LHCN-M2 (cell line): ENCODE measurements at places on chromosomes 12 and 14.
A peak's percentile ranks its signal among the peaks of the same experiment; 100 is the strongest.

DNA sequence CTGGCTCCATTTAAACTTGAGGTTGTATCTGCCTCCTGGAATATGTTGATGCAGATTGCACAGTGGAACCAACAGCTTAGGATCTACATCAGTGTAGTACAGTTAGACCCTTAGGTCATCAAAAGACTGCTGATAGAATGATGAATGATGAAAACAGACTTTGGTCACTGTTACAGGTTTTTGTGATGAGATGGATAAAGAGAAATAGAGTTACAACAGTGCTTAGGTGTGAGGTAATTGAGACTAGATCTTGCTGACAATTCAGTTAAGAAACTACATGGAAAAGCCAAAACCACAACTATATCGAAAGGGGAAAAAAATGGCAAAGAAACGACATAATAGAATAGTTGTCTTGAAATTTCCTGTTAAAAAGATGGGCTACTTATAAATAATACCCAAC lies 145.7 kb upstream of the LMNTD1 start:
- peak; percentile 10 for DNase-seq

DNA sequence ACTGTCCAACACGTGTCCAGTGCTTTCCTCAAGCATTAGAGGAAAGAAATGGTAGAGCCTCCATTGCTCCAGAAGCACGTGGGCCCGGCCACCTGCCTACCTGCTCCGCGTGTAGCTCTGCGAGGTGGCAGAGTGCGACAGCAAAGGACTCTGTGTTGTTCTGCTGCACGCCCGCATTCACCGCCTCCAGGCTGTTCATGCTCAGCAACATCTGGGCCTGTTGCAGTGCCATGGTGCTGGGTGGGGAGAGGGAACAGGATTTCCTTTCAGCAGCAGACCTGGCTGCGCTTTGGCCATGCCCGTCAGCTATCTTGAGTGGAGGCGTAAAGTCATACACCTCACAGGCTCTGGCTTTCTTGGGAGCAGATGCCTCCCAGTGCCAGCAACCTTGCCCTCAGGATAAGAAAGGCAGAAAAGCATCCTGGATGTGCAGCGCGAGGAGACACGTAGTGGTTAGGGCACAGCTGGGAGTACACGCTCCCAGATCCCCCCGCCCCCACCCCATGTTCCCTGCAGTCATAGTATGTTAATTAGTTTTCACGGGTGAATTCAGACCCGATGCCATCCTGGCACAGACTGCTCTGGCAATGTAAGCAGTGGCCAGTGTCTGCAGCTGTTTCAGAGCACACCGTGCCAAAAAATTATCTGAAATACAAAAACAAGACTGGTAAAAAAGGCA lies 25.1 kb downstream of the ANAPC5 start:
- DNase-seq = no peak

DNA sequence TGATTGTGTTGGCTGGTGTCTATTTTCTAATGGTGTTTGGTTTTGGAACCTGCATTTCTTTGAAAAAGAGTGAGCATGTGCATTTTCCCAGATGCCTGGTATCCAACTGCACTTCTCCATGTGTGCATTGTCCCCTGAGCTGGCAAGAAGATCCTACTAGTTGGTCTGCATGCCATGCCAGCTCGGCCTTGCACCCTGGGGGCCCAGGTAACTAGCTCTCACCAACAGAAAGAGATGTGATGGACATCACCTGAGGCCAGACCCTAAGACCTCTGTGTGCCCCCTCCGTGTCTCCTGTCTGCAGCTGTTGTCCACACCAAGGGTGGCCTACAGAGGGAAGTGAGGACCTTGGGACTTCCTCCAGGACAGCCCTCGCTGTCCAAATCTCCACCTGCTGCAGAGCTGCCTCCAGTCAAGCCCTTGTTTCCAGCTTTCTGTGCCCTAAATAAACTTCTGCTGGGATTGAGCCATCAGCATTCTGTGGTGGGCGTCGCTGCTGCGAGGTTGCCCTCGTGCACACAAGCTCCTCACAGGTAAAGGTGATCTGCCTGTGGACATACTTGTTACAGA lies 30.1 kb upstream of the GPR132 start:
- DNase-seq = no peak

DNA sequence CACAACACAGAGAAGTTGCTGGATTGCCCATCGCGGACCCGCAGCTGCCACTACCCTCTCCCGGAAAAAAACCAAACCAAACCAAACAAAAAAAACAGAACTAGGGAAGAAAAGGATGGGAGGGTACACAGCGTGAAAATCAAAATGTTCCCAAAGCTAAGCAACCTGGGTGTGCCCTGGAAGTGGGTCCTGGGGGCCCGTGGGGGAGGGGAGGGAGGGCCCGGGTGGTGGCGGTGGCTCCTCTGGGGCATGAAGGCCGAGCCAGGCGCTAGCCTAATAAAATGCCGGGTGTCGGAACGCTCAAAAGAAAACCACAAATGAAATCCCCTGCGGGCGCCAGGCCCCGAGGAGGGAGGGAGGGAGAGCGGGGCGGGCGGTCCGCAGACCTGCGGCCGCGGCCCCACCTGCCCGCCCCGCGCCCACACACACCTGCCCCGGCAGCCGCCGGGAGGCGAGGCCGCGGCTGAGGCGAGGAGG lies 787 bp downstream of the HECTD4 start:
- no peak for DNase-seq

DNA sequence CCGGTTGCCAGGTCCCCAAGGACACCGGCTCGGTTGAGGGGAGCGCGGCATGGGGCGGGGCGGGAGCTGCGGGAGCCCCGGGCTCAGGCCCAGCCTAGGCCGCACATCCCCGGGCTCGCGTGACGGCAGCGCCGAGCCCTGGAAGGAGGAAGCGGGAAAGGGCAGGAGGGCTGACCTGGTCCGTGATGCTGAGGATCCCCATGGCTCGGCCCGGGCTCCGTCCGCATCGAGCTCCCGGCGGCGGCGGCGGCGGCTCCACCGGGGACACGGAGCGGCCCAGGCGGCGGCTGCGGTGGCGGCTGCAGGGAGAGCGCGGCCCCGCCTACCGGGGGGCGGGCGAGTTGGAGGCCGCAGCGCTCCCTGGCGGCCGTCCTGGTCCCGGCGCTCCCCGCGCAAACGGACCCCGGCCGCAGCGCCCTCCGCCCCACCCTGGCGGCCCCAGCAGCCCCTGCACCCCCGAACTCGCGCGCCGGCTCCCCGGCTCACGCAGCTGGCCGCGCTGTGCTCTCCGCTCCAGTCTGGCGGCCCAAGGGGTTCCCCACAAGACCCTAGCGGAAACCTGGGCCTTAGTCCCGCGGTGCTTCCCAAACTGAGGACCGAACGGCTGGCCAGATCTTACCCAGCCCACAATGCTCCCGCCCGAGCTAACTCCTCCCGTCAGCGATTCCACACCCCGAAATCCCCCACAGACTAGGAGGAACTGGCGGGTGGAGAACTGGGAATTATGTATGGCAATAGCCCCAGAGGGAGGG lies at the start of gene ANKRD52:
Gene ANKRD52 (minus strand): TSS at position 317 of the 752 bp plus-strand sequence. CDS start 115 bp downstream, at position 202.
- peak; percentile 88 for DNase-seq

- peak; percentile 78 for DNase-seq
Measured at GRCh38 chr12:49200919-49201594, 12.2 kb upstream of the TUBA1A start.

- DNase-seq = no peak
Measured at GRCh38 chr14:90649083-90649482, 167.1 kb downstream of the TTC7B start.

GRCh38 chr14:28116716-28117115 lies 649.9 kb upstream of the FOXG1 start:
- no peak for DNase-seq

DNA sequence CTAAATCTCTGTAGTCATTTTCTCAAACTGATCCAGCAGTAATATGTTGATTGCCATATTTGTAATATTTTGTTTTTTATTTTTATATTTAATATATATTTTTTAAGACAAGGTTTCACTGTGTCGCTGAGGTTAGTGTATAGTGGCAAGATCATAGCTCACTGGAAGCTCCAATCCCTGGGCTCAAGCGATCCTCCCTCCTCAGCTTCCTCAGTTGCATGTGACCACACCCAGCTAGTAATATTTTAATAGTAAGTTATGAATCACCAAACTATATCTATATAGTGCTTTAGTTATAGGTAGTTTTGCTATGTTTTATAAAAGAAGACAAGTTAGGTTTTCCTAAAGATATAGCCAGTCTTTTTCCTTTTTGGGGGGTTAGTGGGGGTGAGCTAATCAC lies 22.0 kb upstream of the LRIG3 start:
- DNase-seq = no peak

GRCh38 chr14:56357428-56357827 lies 222.2 kb upstream of the TMEM260 start:
- no peak for DNase-seq

- no peak for DNase-seq
Measured at GRCh38 chr14:24243336-24243836, 963 bp upstream of the TINF2 start.
